ENCODE measurements at places on chromosomes 7 and 10.

DNA sequence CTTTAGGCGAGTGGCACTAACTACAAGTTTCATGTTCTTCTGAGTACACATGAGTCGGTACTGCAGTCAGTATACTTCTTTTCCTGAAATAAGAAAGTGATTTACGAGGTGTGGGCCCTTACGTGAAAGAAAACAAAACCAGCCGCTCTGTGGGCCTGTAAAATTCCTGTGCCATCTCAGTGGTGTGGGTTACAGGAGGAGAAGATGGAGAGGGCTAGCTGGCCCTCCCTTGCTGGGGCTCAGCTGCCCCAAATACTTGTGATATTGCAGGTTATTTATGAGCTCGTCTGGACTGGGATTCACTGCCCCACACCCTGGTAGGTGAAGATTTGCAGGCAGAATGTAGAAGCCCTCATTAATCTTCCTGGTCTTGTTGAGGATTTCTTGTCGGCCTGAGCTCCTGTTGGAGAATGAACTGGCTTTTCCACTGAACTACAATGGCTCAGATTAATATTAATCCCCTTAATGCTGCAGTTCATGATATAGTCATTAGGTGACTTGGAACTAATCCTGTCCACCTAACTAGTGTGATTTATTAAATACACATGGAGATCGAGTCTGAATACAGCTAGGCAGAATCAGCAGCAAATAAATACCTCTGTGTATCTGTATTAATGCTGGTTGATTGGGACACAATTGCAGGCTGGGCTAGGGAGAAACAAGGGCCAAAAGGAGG, 68.0 kb downstream of the GBF1 start:
- DNase-seq, result no peak

- no peak for DNase-seq
These were observed 18.7 kb downstream of the GRID1 start for GRCh38 chr10:86347856-86348255.

- peak; percentile 88 for DNase-seq
These were observed 755 bp downstream of the HOXA13 start for GRCh38 chr7:27198871-27199801.

GRCh38 chr7:149796287-149796860, 23.0 kb upstream of the ZNF467 start:
- DNase-seq, result no peak

GRCh38 chr7:116582806-116583444, 58.1 kb downstream of the CAV1 start:
- DNase-seq, result no peak

- DNase-seq, result no peak
These were observed 208.0 kb upstream of the C7orf33 start for GRCh38 chr7:148382596-148382995.

- peak; percentile 60 for DNase-seq
These were observed 505 bp downstream of the HNRNPA2B1 start for GRCh38 chr7:26200038-26200443.

DNA sequence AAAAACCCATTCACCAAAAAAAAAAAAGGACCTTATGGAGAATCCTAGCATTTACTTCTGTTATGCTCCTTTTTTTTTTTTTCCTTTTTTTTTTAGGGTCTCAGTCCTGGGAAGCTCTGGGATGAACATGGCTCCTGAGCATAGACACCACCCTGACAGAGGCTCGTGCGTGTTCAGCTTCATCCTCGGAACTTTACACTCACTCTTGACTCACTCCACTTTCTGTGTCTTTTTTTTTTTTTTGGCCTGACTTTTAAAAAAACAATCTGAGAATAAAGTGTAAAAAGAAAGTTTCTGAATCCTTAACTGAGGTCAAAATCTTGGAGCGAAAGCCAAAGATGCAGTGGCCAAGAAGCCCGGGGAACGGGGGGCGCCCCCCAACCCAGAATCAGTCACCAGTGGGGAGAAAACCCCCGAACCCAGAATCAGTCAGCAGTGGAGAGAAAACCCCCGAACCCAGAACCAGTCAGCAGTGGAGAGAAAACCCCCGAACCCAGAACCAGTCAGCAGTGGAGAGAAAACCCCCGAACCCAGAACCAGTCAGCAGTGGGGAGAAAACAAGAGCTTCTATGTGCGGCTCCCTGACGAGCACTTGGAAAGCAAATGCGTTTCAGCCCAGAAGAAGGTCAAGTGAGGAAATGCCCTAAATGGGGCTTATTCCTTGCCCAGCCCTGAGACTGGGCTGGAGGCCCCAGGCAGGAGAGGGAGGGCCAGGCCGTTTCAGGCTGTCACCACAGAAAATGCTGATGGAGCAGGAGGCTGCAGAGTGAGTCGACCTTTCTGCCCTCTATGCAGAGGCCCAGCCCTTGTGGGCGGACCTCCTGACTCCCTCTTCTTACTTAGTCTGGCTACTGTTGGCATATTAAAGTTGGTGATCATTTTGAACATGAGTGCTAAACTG, 19.0 kb upstream of the PFKP start:
- DNase-seq, result peak; percentile 40

- no peak for DNase-seq
These were observed 6.9 kb upstream of the GNG11 start for GRCh38 chr7:93914581-93915066.
